ENCODE measurements at places on chromosomes 5 and 9.

GRCh38 chr9:136122425-136123383 is 4.0 kb upstream of the TMEM250 start:
- no peak for DNase-seq

- DNase-seq, result no peak
These were observed 71.4 kb downstream of the RALGPS1 start for GRCh38 chr9:126985870-126986498.

- DNase-seq, result no peak
These were observed 84.6 kb downstream of the CEMIP2 start for GRCh38 chr9:71683598-71684235.

- DNase-seq, result no peak
These were observed 38.8 kb upstream of the SHB start for GRCh38 chr9:38107811-38108304.

DNA sequence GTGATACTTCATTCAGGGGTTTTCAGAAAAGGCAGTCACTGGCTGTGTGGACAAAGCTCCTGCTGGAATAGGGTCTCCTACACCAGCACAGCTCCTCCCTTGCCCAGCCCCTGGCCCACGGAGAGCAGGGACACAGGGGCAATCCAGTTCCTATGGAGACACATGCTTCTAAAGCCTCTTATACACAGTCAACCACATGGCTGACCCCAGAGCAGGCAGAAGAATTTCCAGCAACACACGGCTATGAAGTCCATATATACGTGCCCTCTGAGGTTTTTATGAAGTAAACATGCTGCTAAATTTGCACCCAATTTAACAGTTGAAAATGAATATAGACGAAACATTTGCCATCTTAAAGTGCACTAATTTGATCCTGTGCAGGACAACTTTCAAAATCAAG is 19.4 kb downstream of the PSMB7 start:
- no peak for DNase-seq

DNA sequence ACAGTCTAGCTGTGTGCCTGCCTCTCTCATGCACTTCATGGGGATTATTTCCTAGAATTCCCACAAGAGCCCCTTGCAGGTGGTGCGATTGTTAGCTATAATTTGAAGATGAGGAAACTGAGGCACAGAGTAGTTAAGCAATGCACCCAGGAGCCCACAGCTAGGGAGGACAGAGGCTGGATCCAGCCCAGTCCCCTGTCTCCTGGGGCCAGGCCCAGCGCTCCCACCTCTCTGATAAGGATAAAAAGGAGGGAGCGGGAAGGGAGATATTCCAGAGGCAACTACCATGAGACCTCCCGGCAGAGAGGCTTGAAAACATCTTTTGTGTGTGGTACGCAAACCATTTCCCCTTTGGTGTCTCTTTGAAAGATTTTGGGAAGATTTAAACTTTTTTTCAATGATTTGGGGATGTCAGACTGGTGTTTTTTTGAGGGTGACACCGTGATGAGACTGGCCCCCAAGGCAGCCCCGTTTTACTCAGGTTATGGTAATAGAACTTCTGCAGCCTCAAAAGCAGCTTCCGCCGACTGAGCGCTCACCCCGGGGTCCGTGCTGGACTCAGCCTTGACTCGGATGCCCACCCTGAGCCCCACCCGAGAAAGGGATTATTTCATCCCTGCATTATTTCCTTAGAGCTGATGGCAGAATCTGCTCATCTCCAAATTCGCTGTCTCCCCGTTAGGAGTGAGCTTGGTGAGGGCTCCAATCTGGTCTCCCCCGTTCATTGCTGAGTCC is 144.7 kb upstream of the IER5L start:
- no peak for DNase-seq

DNA sequence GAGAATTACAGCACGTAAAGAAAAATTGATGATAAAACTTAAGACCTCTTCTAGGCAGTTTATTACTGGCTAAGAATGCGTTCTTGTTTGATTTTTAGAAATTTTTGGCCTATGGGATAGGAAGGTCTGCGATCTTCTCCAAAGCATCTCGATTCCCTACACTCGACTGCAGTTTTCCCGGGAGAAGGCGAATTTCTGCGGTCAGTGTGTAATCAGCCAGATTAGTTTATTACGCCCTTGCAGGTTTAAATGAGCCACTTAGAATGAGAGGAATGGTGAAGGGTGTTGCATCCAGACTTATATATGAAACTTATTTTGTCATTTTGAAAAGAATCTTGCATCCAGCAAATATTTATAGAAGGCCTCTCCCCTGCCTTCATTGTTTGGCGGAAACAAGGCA is 1.2 kb downstream of the MTAP start:
- no peak for DNase-seq

GRCh38 chr9:126548312-126548711 is 65.4 kb upstream of the LMX1B start:
- no peak for DNase-seq

Measured in NT2/D1 (cell line).